Regular cardiac myocyte (primary cell): ENCODE measurements at places on chromosomes 3 and 15. TPM values are rescaled to one million over a fixed set of nuclear protein-coding genes. Genes with fewer than 3 reads are reported as not detected.

CASR gene
- total RNA-seq = under 0.01 TPM in 1 of 2 replicates, not detected in the other

LDHAL6B gene
- not detected in 2 replicates for total RNA-seq

GCHFR gene
- total RNA-seq = 0.38 and 2.0 TPM in 2 replicates

FMN1 gene
- total RNA-seq = 0.58 and 0.85 TPM in 2 replicates

SPSB4 gene
- not detected in 2 replicates for total RNA-seq

IQCH gene
- total RNA-seq = 3.1 and 3.4 TPM in 2 replicates

ALDH1L1 gene
- total RNA-seq = 2.1 and 4.8 TPM in 2 replicates

DUSP7 gene
- total RNA-seq = 5.9 and 10.9 TPM in 2 replicates

C15orf62 gene
- total RNA-seq = not detected in 2 replicates

TRPM1 gene
- under 0.01 TPM in 1 of 2 replicates, not detected in the other for total RNA-seq

LYZL4 gene
- total RNA-seq = 0.19 TPM in 1 of 2 replicates, not detected in the other

NLGN1 gene
- 5.9 and 6.1 TPM in 2 replicates for total RNA-seq

HOMER2 gene
- total RNA-seq = 2.1 and 44.8 TPM in 2 replicates

SNX22 gene
- 0.19 and 0.28 TPM in 2 replicates for total RNA-seq

PARP16 gene
- 1.9 and 2.0 TPM in 2 replicates for total RNA-seq

GABRR3 gene
- not detected in 2 replicates for total RNA-seq

RPL14 gene
- 284 and 296 TPM in 2 replicates for total RNA-seq

SLC6A20 gene
- total RNA-seq = not detected in 2 replicates

ROPN1 gene
- total RNA-seq = not detected in 2 replicates

MESP2 gene
- total RNA-seq = 0.56 and 0.77 TPM in 2 replicates

ZNF385D gene
- 0.85 and 0.96 TPM in 2 replicates for total RNA-seq

ARL14 gene
- under 0.01 TPM in 1 of 2 replicates, not detected in the other for total RNA-seq
